HT1080 (cell line): ENCODE measurements at places on chromosomes 6 and 20. TPM values are rescaled to one million over a fixed set of nuclear protein-coding genes. Genes with fewer than 3 reads are reported as not detected.

ZNF165 gene
- 0.39 and 0.43 TPM in 2 replicates for total RNA-seq

PTK7 gene
- total RNA-seq, result 35.8 and 38.2 TPM in 2 replicates

NKX2-4 gene
- total RNA-seq, result 1.8 and 3.1 TPM in 2 replicates

KIF13A gene
- total RNA-seq, result 23.8 and 26.1 TPM in 2 replicates

SPATA2 gene
- 6.7 and 8.7 TPM in 2 replicates for total RNA-seq

UTRN gene
- 26.0 and 34.3 TPM in 2 replicates for total RNA-seq

- DNase-seq, result peak; percentile 52
Observed at GRCh38 chr20:36919715-36920333, 31.7 kb downstream of the SAMHD1 start.

DNA sequence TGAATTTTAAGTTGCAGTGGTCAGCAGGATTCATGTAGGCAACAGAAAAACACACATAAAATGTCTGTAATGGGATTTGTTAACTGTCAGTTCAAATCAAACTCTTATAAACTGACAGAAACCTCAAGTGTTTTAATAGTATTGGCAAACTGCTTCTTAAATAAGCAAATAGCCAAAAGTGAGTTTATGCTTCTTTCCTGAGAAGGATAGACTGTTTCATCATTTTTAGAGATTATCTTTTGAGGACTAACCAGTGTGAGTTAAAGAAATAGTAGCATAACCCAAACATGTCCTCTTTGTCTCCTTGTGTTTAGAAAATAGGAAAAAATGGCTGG lies 68.0 kb downstream of the AIG1 start:
- no peak for DNase-seq

DNA sequence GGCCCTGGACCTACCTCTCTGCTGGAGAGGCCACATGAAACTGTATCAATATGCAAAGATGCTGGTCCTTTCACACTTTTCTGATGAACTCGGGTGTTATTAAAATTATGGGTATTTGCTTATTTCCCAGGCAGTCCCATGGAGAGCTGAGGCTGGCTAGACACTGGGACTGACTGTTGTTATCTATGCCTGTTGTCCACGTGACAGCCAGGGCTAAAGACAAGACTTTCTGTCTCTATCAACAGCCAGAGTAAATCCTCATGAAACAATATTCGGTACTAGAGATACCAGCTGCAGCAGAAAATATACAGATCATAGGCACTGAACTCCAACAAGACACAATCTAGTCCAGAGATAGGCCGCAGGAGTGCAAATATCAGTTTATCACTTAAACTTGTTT lies 236.4 kb downstream of the FOXA2 start:
- DNase-seq, result no peak

GRCh38 chr6:91166271-91167046 lies 579.6 kb upstream of the MAP3K7 start:
- DNase-seq, result peak; percentile 63

- no peak for DNase-seq
Observed at GRCh38 chr20:61733891-61734732, 331.6 kb downstream of the TAF4 start.

DNA sequence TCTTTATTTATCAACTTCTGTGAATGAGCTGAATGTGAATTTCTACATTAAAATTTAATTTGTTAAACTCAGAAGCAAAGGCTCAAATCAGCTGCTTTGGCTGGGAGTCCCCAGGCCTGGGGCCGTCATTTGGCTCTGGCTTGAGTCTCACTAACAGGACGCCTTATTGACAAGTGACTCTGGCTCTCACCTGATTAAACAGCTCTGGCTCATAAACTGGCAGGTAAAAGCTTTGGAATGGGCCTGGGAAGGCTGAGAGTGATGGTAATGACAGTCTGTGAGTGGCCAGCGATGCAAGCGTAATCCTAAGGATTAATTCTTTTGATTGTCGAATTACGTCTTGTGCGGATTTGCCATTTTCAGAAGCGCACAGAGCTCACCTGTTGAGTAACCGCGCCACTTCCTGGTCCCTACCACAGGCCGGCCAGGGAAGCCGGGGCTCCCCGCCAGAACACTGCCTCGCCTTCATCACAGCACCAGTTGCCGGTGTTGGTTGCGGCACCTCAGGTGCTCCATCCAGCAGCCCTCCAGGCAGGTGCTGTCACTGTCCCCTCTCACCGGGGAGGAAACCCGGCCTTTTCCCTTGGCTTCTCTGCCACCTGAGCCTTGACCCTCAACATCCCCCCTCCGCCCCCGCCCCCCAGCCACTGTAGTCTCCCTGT lies 110.7 kb downstream of the ZDHHC14 start:
- no peak for DNase-seq

DNA sequence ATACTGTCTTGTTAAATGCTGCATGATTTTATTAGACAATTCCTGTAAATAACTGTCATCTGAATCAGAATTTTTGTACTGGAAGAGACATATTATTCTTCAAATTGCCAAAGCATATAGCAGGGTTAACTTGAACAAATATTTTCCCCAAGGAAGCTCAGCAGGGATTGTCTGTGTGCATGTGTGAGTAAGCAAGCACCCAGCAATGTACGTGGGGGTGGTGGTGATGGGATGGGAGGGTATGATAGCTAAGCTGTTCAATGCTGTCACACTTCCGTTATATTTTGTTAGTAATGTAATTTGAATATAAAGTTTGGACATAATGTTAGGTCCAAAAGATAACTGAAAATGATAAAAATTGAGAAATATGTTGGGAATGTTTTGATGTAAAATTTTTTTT lies 118.1 kb downstream of the MYB start:
- peak; percentile 44 for DNase-seq

DNA sequence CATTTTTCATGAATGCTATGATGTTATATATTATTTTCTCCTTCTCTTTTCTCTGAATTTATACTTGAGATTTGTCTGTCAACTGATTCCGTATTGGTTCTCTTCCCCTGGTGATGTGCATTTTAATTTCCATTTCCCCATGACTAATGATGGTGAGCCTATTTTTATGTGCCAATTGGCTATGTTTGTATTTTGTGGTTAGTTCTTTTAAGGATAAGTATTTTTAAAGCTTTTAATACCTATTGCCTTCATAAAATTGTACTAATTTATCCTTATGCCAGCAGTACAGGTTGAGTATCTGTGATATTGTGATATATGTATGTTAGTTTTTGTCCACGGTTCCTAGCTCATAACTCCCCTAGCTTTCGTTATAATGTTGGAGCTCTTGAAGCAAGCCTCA lies 2.8 kb downstream of the POLH start:
- no peak for DNase-seq

DNA sequence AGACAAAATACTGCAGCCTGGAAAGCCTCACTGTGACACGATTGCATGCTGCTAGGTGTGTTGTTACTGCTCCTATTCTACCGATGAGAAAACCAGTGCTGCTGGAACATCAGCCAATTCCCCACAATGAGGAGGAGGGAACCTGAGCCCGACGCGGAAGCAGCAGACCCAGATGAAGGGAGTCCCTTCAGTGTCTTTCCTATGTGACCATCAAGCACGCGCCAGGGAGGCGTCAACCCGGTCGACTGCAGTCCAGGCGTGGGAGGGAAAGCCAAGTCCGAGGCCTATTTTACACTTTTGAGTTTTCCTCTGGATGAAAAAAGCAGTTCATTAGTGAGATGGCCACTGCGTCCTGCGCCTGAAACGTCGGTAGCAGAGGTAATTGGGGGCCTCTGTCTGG lies 63.3 kb downstream of the STK35 start:
- no peak for DNase-seq

DNA sequence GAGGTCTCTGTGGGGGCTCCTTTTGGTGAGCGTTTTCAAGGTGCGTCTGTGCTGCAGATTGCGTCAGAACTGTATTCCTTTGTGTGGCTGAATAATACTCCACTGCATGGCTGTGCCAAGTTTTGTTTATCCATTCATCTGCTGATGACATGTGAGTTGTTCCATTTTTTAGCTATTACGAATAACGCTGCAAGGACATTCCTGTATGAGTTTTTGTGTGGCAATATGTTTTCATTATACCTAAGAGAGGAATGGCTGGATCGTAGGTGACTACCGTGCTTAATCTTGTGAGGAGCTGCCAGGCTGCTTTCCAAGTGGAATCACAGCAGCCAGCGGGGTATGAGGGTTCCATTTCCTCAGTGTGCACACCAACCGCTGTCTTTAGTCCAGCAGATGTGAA lies 1.1 kb upstream of the DACT2 start:
- no peak for DNase-seq

DNA sequence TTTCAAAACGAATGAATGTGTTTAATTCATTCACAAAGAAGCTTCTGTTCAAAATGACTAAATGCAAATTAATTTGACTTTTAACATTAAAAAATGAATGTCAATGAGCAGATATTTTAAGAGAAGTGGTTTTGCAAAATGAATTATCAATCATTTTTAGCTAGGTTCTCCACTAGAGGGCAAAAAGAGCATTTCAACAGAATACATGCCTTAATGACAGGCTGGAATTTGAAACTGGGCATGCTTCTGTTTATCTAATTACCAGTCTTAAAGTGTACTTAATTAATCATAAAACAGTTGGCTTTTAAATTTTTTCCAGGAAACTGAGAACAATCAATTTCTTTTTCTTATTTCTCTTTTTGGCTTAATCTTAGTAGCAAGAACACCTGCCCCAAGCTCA lies 63.8 kb upstream of the TINAG start:
- DNase-seq, result peak; percentile 3

DNA sequence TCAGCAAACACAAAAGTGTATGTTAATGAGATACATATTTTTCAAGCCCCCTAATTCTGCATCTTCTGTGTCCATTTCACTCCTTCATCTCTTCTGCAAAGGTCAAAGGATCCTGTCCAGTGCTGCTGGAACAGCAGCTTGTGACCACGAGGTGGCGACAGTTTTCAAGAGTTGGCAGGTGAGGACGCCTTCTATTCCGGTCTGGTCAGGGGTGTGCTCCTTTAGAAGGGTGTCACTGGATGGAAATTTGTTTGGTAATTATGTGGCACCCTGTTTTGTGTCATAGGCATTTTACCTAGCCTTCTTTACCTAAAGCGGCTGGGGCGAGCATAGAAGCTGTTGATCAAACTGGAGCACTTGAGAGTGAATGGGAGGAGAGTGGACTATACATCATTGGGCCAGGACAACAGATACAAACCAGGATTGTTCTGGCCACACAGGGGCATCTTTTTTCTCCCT lies 32.9 kb upstream of the ERVFRD-1 start:
- peak; percentile 53 for DNase-seq

GRCh38 chr20:62381202-62381797 lies 5.6 kb upstream of the RPS21 start:
- DNase-seq, result peak; percentile 82

- no peak for DNase-seq
Observed at GRCh38 chr6:6880745-6881437, 226.9 kb upstream of the RREB1 start.

DNA sequence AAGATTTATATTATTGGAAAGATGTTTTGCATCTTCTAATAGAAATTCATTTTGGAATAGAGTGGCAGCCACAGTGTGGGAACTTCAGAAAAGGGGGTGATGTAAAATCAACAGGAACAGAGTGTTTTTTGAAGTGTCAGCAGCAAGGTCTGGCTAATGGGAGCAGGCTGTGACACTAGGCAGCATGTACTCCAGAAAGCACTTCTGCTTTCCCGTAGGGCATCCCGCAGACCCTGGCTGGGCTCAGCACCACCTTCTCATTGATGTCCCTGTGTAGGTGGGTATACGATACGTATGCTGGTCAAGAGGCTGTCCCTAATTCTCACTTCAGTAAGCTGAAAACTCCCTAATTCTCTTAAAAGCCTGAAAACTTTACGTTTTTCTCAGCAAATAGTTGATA lies 74.7 kb downstream of the EYA4 start:
- DNase-seq, result no peak
